Bronchus fibroblast of lung (primary cell): ENCODE measurements at places on chromosomes 13 and 19. TPM values are rescaled to one million over a fixed set of nuclear protein-coding genes. Genes with fewer than 3 reads are reported as not detected.

The TEKTIP1 gene
- total RNA-seq = not detected in 2 replicates

The PSG3 gene
- total RNA-seq = not detected in 2 replicates

The IFI30 gene
- total RNA-seq = under 0.01 and 0.15 TPM in 2 replicates

The AZU1 gene
- total RNA-seq = not detected in 2 replicates

The METTL21C gene
- total RNA-seq = not detected in 2 replicates
